ENCODE measurements at places on chromosomes 7 and 10. TPM values are rescaled to one million over a fixed set of nuclear protein-coding genes. Genes with fewer than 3 reads are reported as not detected.

Gene LIPJ
- not detected for total RNA-seq

Gene BMS1
- total RNA-seq, result 16.2 TPM

DNA sequence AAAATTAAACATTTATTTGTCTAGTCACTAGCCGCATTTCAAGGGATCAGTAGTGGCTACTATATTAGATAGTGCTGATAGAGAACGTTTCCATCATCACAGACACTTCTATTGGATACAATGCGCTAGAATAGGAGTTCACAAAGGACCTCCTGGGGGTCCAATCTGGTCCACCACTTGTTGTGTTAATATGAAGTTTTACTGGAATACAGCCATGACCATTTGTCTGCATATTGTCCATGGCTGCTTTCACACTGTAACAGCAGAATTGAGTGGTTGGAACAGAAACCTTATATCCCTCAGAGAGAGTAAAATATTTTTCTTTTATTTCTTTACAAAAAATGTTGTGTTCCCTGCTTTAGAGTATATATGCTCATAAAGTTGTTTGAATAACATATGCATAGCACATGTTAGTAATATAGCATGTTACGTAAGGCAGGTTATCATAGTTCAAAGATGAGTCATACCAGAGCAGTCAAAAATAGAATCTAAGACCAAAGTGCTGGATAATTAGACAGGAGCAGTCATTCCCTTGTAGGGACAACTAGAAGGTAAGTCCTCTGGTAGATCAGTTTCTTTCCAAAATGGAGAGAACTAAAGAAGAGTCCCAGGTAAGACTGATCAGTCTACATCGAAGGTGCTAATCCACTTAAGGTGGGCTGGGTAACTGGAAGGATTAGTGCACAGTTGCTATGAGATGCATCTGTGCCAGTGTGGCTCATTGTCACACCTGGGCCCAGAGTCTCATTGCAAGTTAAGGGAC is 14.9 kb downstream of the BZW2 start:
- DNase-seq, result no peak

DNA sequence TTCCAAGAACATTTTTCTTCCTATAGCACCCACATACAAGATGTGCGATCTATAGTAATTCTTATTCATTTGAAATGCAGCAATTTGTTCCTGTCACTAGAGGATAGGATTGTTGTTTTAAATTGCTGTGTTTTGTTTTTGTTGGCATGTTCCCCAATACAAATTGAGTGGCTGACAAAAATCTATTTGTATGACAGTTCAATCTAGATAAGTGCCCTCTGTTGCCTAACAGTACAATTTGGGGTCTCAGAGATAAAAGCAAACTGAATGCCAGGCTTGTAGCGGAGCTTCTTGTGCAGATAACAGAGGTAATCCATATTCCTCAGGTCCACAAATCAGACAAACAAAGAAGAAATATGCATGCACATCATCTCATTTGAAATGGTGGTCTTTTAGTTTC is 68.8 kb downstream of the VTI1A start:
- no peak for DNase-seq
